ENCODE measurements at places on chromosomes 5 and 9.

GRCh38 chr5:143573568-143574170 lies 170.2 kb upstream of the NR3C1 start:
- DNase-seq = no peak

DNA sequence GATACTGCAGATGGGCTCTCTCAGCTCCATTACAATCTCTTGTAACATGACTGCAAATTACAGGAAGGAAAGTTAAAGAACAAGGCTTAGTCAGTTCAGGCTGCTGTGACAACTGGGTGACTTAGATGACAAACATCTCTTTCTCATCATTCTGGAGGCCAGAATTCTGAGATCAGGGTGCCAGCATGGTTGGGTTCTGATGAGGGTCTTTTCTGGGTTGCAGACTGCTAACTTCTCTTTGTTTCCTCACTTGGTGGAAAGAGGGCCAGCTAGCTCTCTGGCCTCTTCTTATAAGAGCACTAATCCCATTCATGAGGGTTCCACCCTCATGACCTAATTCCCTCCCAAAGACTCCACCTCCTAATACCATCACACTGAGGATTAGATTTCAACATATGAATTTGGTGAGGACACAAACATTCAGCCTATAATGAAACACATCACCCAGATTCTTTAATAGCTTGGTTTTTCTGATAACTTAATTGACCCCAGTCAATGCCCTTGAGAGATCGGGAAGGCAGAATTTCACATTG lies 73.6 kb upstream of the MAMDC2 start:
- DNase-seq = no peak

GRCh38 chr9:3181049-3181953 lies 337.4 kb upstream of the PUM3 start:
- no peak for DNase-seq

DNA sequence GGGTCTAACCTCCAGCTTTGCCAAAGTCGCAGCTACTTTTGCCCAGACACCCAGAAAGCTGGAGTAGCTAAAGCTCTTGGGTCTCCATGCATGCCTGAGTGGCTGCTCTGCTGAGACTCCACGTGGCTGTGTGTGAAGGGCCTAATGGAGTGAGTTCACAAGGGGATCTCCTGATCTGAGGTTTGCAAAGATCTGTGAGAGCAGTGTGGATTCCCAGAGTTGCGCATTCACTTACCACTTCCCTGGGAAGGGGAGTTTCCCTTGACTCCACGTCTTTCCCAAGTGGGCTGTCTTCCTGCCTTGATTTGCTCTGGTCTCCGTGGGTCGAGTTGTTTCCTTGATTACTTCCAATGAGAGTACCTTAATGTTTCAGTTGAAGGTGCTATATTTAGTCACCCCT lies 17.6 kb upstream of the CDKN2B start:
- no peak for DNase-seq

- no peak for DNase-seq
These were observed 209.3 kb upstream of the SLC24A2 start for GRCh38 chr9:19998153-19998552.

GRCh38 chr9:3261484-3261883 lies 264.3 kb downstream of the RFX3 start:
- DNase-seq = no peak

DNA sequence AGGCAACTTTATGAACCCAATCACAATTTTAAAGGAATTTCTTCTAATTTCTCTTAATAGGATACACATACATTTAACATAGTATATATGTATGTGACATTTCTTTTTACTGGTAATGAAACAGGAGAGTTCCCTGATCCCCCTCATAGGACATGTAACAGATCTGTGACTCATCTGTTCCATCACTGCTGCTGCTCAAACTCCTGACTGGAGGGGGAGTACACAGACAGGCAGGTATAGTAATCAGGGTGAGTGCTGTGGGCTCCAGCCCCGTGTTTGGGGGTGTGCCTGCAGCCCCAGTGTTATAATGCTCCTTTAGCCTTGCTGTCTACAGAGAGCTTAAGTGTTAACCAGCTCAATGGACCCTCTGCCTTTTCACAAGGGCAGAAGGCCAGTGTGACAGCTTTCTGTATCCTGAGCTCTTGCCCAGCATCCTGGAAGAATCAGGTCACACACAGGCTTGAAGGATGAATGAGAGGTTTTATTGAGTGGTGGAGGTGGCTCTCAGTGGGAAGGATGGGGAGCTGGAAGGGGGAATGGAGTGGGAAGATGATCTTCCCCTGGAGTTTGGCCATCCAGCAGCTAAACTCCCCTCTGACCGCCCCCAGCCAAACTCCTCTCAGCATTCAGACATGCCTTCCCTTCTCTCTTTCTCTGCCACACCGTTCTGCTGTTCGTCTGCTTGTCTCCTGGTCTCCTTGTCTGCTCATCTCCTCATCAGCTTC lies 161.3 kb downstream of the ZNF608 start:
- DNase-seq = no peak

- no peak for DNase-seq
These were observed 46.3 kb downstream of the BICD2 start for GRCh38 chr9:92718086-92719001.

Data from activated CD4-positive, alpha-beta T cell treated with anti-CD3 and anti-CD28 coated beads for 4 hours (primary cell).